CD4-positive, alpha-beta T cell (primary cell): ENCODE measurements at places on chromosomes 16 and 17. TPM values are rescaled to one million over a fixed set of nuclear protein-coding genes. Genes with fewer than 3 reads are reported as not detected.

Gene PTGES3L
- total RNA-seq, result not detected

Gene MYH8
- total RNA-seq, result not detected

Gene EVI2B
- 102 TPM for total RNA-seq

Gene FOXF1
- not detected for total RNA-seq

Gene OR2C1
- not detected for total RNA-seq

Gene GSG1L
- not detected for total RNA-seq

Gene MARVELD3
- not detected for total RNA-seq
